Inflammatory macrophage treated with lipopolysaccharide for 4 hours (primary cell): ENCODE measurements at places on chromosomes 11 and 22.

GRCh38 chr11:46298699-46299433, 21.4 kb downstream of the CREB3L1 start:
- peak; percentile 68 for DNase-seq

DNA sequence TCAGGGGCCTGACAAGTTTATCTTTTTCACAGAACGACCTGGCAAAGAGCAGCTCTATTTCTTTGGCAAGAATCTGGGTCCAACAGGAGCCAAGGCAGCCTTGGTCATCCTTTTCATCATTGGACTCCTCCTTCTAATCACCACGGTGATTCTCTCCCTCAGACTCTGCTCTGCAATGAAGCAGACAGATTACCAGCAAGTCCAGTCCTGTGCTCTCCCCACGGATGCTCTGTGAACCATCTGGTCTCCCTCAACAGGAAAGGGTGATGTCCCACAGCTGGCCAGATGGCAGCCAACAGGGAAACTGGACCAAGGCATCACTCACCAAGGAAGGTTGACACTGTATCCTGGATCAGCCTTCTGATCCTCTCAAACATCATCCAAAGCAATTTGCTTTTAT, 17.0 kb upstream of the PANX1 start:
- no peak for DNase-seq

DNA sequence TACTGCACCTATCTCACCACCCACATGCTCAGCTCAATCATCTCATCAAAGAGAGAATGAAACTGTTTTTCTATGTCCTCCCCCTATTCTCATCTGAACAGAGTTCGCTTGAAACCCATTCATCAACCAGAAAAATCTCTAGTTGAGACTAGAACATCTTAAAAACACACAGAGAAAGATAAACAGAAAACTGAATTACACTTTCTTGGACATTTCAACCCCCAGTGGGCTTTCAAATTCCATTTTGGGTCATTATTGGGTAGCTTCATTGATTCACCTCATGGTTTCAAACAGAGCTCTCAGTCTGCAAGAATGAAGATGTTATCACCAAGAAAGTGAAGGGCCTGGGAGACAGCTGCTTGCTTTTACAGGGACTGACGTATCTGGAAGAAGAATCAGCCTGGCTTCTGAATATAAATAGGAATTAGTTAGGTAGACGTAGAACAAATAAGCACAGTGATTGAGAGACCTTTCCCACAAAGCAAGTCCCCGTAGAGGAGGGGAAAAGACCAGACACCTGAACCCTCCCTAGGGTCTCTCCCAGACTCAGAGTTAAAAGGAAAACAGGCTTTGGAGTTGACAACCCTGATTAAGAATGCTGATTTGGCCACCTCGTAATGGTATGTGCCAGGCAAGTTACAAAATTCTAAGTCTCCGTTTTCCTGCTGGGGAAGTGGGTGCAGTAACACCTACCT, 155.7 kb downstream of the BBOX1 start:
- DNase-seq, result no peak

DNA sequence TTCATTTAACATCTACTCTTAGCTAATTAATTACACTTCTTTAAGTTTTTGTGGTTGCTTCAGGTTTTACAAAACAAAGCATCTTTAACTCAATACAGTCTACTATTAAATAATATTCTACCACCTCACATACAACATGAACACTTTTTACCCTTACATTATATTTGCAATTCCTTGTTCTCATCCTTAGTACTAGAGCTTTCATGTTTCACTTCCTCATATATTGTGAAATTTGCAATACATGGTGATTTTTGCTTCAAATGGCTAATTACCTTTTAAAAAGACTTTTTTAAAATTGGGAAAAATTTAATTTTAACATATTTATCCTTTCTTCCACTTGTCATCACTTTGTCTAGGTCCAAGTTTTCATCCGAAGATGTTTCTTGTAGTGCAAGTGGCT, 37.5 kb downstream of the RSF1 start:
- DNase-seq, result peak; percentile 54

DNA sequence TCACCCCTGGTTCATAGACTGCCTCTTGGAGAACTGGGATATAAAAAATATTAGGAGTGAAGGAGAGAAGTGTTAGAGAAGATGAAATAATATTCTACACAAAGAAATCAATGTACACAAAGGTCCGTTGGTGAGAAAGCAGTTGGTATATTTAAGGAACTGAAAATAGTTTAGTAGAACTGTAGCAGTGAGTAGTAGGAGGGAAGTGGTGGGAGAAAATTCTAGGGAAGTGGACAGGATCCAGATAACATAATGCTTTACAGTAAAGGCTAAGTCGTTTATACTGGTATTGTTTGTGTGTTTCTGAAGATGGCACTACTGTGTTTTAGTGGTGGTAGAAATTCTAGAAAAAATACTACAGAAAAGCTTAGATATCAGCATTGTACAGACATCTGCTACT, 120.8 kb upstream of the CHORDC1 start:
- DNase-seq, result peak; percentile 67
